ENCODE measurements at places on chromosomes 7 and 10.

DNA sequence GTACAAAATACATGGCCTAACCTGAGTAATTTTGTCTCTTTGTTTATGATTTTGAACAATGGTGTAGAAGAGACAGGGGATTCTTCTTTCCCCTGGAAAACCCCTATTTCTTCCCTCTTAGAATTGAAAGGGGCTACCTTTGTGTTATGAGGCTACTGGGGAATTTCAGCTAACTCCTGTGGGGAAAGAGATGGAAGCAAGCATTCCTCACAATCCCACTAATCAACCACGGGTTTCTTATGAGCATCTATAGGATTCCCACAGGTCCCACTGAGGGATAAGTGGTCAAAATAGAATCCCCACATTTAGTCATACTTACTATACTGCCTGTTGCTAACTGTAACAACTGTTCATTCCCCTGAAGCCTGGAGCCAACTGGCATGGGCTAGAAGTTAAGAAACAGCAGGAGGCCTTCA lies 32.2 kb upstream of the ITGB8 start:
- no peak for DNase-seq

DNA sequence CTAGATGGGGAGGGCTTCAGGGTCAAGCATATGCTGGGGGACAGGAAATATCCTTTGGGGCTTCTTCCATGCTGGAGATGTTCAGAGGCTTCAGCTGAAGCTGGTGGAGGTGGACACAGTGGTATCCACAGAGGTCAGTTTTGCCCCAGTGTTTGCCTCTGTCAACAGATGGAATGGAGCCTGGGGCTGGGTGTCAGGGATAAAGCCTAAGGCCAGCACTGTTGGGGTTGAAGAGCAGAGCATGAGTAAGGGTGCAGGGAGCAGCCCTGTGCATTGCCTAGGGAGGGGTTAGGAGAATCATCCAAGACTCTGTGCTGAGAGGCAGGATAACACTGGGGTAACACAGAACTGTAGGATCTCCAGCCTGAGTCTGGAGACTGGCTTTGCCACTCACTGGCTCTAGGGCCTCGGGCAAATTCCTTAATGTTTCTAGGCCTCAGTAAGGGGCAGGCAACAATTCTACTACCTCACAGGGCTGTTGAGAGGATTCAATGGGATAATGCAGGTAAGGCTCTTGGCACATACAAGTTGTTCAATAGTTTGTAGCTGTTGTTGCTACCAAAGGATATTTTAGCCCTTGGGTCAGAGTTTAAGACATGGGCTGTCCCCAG lies 21.8 kb upstream of the MYL7 start:
- peak; percentile 78 for DNase-seq

DNA sequence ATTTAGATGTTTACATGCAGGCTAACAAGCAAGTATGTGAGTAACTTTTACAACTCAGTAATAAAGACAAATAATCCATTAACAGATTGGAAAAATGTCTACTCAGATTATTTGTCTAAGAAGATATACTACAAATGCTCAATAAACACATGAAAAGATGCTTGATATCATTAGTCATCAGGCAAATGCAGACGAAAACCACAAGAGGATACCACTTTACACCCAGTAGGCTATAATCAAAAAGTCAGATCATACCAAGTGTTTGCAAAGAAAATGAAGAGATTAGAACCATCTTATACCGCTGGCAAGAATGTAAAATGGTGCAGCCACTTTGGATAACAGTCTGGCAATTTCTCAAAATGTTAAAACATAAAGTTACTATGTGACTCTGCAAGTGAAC lies 84.1 kb downstream of the MALSU1 start:
- no peak for DNase-seq

GRCh38 chr7:78720066-78720465 lies 733.4 kb downstream of the MAGI2 start:
- DNase-seq, result no peak

GRCh38 chr10:29961351-29961750 lies 98.0 kb downstream of the JCAD start:
- no peak for DNase-seq

Data from right lobe of liver (tissue), 6 donors.